Fibroblast of skin of right quadriceps (primary cell): ENCODE measurements at places on chromosomes 13 and 19.

- DNase-seq: peak; percentile 62
Measured at GRCh38 chr13:31035185-31035965, 102.9 kb downstream of the TEX26 start.

DNA sequence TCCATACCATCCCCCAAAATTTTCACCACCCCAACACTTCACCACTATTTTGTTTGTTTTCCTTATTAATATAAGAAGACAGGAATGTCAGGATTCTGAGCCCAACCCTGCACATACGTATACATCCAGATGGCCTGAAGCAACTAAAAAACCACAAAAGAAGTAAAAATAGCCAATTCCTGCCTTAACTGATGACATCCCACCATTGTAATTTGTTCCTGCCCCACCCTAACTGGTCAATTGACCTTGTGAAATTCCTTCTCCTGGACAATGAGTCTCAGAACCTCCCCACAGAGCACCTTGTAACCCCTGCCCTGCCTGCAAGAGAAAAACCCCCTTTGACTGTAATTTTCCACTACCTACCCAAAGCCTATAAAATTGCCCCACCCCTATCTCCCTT, 132.5 kb downstream of the ZNF675 start:
- DNase-seq: no peak

- DNase-seq: no peak
Measured at GRCh38 chr19:47183601-47184000, 47.4 kb downstream of the BBC3 start.

DNA sequence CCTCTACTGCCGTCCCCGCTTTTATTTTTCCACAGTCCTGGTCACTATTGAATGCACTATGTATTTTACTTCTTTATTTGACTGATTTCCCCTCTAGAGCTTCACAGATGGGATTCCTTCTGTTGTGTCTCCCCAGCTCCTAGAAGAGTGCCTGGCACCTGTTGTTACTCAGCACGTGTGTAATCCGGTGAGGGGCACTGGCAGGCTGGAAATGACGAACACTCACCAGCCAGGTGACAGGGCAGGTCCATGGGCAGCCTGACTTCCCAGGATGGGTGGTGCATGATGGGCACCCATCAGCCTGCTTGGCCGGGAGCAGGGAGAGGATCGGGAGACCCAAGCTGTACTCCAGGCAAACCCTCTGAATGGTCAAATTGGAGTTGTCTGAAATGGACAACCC, 67.2 kb downstream of the CEBPG start:
- DNase-seq: no peak

- DNase-seq: no peak
Measured at GRCh38 chr19:38715555-38715954, 28.7 kb downstream of the CAPN12 start.

- DNase-seq: peak; percentile 15
Measured at GRCh38 chr19:49954092-49954829, 6.7 kb downstream of the SIGLEC11 start.

- DNase-seq: peak; percentile 14
Measured at GRCh38 chr13:41547251-41548000, 90.1 kb downstream of the RGCC start.
